ENCODE measurements at places on chromosomes 13 and 19.

DNA sequence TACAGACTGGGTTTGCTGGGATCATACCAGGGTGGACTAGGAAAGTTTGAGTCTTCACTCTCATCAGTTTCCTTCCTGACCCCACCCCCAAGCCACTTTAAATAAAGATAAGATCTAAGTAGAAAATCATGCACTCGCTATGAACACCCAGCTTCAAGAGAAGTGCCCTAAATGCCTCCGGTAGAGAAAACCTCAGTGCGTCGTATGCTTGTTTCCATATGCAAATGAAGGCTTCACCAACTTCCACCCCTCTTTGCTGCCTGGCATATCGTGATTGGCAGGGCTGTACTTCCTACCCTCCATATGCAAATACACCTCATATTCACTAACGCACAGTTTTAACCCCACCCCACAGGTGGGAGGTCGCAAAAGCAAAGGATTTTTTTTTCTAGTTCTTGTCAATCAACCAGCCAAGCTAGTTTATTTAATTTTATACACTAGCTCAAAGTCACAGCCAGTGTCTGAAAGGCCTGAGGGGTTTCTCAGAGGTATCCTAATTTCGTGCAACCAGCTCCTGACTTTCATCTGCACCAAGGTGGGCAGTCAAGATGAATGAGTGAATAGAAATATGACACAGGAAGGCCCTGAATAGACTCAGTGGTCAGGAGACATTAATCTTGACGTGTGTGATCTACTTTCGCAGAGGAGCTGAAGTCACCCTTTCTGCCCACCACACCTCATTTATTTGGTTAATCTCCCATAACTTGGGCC, 121.1 kb upstream of the TSHZ3 start:
- no peak for DNase-seq

DNA sequence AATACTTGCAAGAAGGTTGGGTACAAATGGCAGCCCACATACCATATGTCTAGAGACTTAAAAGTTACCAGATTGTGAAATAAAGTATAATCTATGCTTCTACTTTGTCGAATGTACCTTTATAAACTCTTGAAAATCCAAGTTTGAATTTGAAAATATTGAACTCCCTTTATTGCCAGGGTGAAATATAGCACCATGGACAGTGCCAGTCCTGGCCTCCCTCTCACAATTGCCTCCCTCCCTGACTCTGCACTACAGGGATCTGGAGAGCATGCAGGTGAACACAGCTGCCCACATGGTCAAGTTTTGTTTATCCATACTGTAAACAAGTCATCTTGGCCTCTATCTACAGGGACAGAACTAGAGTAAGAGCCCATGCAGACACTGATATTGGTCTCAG, 394.1 kb upstream of the SLITRK6 start:
- no peak for DNase-seq

GRCh38 chr13:33485247-33485646, 199.7 kb upstream of the STARD13 start:
- DNase-seq, result no peak

DNA sequence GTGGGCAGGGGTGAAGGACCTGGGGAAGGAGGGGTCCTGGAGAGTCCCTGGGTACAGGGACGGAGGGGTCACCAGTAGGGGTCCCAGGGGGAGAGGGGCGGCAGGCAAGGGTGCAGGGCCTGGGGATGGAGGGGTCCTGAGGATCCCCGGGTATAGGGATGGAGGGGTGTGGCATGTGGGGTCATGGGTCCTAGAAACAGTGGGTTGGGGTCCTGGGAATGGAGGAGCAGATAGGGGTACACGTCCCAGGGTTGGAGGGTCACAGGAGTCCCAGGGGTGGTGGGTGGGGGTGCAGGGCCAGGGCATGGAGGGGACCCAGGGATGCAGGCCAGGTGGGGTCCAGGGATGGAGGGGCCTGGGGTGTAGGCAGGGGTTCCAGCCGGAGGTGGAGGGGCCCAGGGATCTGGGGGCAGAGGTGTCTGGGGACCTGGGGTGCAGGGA, 1.4 kb downstream of the BTBD2 start:
- no peak for DNase-seq

DNA sequence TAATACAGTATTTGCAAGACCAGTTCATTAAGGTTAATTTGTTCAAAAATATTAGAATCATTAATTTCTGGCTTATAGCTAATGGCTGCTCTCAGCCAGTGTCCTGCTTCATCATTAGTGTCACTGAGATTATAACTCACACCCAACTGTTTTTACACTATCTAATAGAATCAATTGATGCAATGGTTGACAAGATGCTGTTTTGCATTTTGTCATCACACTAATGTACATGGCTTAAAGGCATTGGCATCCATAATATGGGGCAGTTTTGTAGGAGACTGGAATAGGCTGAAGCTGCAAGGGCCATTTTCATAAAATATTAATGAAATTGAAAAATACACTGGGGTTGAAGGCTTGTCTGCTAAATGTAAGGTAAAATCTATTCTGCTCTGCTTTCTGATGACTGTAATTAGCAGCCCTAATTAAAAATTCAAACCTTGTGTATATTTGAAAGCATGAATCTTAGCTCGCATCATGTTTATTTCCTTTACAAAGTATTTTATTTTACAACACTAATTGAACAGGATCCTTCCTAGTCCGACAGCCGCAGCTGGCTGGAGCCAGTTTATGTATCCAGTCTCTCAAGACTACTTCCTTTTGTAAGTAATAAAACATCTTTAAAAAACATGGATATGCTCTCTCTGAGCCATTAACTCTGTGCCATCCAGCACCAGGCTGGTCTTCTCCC, 296.7 kb downstream of the POU4F1 start:
- DNase-seq, result peak; percentile 14

All from forelimb muscle (tissue), 1 donor.